Neural crest cell (in vitro differentiated cells): ENCODE measurements at places on chromosomes 5 and 9.

DNA sequence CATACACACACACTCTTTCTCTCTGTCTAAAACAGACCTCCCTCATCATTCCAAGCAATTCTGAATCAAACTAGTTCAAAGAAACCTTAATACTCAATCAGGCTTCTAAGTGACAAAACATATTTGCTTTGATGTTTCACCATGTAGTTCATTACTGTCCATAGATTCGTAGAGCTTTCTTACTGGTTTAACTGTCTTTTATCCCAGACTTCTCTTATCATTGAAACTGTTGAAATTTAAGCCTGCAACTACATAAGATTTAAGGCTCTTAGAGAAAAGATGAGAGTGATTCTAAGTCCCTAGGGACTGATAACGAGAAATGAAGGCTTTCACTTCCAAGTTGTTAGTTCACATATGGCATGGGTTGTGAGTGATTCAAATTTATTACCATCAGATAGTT lies 11.0 kb upstream of the PLAC8L1 start:
- no peak for DNase-seq

DNA sequence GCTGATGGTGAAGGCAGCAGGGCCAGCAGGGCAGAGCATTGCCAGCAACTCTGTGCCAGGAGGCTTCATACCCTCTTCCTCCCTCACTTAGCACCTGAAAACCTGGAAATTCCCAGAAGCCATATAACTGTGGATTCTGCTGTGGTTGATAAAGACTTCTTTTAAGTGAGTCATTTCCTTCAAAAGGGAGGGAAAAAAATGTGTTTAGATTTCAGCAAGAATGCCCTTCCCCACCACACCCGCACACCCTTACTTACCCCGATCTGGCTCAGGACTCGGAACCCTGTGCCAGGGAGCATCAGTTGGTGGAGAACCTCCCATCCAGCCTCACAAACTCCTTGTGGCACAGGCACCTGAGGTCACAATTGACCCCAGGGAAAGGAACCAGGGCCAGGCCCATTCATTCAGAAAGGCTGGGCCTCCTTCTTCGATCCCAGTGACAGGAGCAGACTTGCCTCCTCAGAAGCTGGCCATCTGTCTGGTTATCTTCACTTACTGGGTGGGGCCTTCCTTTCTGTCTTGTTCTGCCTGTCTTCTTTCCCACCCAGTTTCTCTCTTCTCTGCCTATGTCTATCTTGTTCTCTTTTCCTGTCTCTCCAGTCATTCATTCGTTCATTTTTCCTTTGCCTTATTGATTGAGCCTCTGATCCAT lies 62.6 kb downstream of the PLAC8L1 start:
- DNase-seq = no peak

DNA sequence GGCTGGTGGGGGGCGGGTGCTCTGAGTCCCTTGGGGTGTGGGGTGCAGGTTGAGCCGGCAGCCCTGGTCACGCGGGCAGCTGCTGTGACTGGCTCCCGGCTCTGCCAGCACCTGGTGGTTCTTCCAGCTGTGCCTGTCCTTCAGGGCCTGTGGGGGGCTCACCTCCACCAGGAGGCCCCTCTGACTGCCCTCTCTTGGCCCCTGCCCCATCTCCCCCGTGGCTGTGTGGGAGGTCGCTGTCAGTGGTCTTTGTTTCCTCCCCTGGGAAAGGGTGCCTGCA lies 3.3 kb downstream of the RXRA start:
- no peak for DNase-seq

DNA sequence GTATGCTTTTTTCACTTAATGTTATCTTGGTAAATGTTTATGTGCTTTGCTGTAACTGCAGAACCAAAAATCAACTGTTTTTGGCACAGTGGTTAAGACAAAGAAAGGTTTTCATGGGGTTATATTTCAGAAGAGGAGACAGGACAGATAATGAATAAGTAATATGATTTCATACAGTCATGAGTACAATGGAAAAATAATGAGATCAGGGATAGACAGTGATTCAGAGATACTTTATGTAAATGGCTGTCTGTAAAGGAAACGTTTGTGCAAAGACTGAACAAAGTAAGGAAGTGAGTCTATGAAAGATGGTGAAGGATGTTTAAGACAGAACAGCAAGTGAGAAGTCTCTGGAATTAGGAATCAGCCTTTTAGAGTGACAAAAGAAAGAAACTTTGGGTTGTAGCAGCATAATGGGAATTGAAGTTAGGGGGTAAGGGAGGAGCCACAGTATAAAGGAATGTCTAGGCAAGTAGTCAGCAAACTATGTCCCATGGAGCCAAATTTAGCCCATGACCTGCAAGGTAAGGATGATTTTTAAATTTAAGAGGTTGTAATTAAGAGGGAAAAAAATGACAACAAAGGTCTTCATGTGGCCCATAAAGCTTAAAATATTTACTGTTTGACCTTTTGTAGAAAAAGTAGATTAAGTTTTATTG lies 55.0 kb downstream of the TNPO1 start:
- no peak for DNase-seq

DNA sequence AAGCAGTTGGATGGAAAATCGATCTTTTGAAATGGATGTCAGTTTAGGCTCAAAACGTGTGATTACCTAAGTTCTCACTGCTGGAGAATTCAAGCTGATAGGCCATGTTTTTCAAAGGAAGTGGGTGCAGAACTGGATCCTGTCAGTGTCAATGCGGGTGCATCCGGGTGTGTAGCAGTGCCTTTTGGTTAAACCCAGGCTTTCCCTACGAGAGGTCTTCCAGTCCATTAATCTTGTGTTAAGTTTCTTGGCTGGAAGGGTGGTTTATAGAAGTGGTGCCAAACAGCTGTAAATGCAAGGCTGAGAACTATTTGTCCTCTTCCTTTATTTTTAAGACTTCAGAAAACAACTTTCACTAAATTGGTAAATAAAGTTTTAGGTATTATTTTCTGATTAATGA lies 71.9 kb downstream of the DAPK1 start:
- no peak for DNase-seq

- DNase-seq = no peak
Measured at GRCh38 chr5:97267767-97268166, 84.7 kb upstream of the RIOK2 start.

GRCh38 chr5:74866596-74867162 lies 492 bp upstream of the FAM169A start:
- DNase-seq = peak; percentile 19

DNA sequence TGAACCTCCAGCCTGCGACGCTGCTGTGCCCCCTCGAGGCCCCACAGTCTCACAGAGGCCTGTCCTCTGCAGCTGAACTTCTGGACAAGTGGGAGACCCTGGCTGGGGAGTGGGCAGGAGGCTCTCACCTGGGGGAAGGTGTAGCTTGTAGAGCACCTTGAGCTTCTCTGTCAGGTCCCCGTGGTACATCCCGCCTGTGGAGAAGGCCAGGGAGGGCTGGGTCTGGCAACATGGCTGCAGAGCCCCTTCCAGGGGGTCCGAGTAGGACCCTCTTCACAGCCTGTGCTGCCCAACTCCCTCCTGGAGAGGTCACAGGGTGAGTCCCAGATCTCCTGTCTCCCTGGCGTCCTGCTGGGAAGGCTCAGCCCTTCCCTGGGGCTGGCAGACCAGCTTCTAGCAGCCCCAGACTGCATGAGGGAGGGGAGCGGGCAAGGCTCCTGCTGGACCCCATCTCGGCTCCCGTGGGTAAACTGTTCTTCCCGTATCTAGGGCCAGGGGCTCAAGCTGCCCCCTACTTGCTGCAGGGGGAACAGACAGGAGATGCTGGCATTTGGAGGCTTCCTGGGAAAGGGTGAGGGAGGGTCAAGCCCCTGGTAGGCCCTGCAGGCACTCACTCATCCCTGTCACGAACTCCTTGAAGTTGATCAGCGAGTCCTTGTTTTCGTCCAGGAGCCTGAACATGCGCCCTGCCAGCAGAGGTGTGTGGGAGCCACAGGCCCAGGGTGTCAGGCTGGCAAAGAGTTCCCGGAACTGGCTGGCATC lies 11.2 kb upstream of the MRNIP start:
- DNase-seq = no peak

DNA sequence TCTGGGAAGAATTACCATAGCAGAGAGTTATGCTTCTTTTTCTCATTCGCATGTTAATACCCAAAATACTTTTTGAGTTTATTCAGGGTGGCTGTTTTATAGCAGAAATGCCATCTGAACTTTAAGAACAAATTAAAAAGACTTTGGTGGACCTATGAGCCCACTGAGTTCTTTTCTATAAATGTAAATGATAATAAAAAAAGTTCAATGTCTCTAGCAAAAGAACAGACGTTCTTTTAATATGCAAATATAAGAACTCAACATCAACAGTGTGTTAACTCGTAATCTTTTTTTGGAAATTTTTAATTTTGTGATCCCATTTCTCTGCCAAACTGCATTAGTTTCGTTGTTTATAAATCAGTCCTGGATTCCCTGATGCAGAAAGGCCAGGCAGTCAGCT lies 1283.0 kb upstream of the NUDT12 start:
- no peak for DNase-seq

DNA sequence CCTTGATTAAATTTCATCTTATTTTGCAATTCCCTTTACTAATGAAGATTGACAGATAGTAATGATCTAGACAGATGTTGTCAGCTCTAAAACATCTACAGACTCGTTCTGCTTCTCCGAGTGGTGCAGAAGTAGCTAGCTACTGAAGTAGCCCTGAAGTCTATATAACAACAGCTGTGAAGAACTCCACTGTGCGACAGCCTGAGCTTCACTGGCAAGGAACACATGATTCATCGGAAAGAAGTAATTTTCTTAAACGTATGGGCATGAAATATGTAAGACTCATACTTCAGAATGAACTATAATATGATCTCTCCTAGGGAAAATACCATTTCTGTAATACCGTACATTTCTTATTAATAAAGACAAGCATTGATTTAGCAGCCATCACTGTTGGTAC lies 96.2 kb downstream of the TRPM3 start:
- no peak for DNase-seq

DNA sequence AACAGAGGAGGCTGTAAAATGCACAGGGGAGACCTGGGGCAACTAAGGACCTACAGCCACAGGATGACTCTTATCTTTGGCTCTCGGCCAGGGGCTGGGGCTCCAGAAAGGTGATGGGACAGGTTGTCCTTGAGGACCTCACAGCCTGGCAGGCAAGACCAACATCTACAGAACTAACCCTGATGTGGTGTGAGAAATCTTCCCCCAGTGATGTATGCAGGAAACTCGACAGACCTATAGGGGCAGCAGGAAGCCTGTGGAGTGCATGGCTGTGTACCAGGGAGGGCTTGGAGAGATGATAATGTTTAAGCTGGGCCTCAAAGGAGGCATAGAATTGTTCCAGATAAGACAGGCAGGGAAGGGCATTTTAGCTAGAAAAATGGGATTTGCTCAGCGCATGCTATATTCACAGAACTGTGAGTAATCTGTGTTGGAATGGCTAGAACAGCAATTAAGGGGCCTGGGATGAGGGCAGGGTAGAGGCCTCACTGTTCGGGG lies 68.5 kb upstream of the SLC25A51 start:
- DNase-seq = no peak

- no peak for DNase-seq
Measured at GRCh38 chr5:6322163-6322713, 56.1 kb downstream of the MED10 start.

DNA sequence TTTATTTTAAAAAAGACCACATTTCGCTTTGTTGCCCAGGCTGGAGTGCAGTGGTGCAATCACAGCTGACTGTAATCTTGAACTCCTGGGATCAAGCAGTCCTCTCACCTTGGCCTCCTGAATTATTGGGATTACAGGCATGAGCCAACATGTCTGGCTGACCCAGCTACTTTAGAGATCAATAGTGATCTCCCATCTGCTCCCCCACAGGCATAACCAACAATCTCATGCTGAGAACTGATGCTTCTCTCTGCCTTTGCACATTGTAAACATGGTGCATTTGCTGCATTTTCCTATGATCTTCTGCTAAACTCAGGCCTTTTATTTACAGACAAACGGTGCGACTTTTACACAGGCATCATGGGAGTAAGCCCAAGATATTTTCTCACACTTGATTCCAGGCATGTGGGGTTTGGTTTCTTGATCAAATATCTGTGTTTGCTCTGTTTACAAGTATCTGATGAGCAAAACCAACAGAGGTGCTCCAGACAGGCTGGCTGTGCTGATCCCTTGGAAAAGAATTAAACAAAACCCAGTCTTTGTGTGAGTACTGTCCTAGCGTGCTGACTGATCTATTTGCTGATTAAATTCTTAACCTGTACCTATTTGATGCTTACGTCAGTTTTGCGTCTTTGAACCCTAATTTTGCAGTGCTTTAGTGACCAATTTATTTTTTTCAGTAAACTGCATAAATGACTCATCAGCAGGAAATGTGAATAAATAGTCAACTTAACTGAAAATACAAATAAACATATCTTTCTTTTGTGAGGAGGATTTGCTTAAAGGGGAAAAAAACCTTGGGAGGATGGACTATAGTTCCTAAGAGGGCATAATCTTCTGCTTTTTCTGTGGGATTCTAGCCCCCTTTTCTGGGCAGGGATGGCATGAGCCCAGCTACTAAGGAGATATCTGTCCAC lies 191.7 kb upstream of the NR3C1 start:
- DNase-seq = no peak

GRCh38 chr5:150599917-150600511 lies 40.4 kb upstream of the SYNPO start:
- no peak for DNase-seq

DNA sequence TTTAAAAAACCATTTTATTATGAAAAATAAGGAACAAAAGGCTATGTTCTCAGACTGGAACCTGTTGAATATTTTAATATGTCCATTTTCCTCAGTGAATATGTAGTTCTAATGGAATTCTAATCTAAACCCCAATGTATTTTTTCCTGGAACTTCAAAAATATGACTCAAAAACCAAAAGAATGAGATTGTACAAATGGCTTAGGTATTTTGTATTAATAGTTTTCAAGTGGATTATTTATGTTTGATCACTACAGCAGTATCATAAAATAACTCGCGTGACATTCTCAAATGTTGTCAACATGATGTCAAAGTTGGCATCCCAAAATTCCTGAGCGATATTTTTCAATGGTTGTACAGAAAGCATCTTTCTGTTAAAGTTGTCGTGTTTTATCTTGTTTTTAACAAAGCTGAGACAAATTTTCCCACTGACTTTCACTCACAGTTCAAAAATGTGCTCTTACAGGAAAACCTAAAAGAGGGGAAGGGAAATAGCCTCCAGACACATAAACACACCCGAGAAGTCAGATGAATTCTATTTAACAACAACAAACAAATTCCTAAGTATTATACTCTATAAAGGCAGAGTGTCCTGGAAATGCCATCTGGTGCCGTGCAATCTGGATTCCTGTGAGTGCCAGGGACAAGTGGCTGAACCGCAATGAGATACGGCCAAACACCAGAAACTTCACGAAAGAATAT lies 68.1 kb upstream of the TAS2R1 start:
- DNase-seq = no peak
